Liver (tissue), 10 donors: ENCODE measurements at places on chromosomes 5 and 9. TPM values are rescaled to one million over a fixed set of nuclear protein-coding genes. Genes with fewer than 3 reads are reported as not detected.

CATSPER3 gene
- polyA plus RNA-seq, result 0.37 TPM

IFT74 gene
- 4.9 TPM for polyA plus RNA-seq

ROR2 gene
- polyA plus RNA-seq, result 0.13 TPM

TEX48 gene
- not detected for polyA plus RNA-seq

AK6 gene
- 54.6 TPM for polyA plus RNA-seq

PCDHGB6 gene
- 0.53 TPM for polyA plus RNA-seq

GRCh38 chr5:83751201-83751600, 30.5 kb upstream of the HAPLN1 start:
- no peak overlapping the region for H3K27ac ChIP-seq
- H3K4me1 ChIP-seq, result no peaks in the 10 kb centered on the region
- H3K36me3 ChIP-seq, result no peaks in the 10 kb centered on the region
- no peaks in the 10 kb centered on the region for H3K27me3 ChIP-seq
- DNase-seq, result no peak
- no peak overlapping the region for H3K4me3 ChIP-seq

DNA sequence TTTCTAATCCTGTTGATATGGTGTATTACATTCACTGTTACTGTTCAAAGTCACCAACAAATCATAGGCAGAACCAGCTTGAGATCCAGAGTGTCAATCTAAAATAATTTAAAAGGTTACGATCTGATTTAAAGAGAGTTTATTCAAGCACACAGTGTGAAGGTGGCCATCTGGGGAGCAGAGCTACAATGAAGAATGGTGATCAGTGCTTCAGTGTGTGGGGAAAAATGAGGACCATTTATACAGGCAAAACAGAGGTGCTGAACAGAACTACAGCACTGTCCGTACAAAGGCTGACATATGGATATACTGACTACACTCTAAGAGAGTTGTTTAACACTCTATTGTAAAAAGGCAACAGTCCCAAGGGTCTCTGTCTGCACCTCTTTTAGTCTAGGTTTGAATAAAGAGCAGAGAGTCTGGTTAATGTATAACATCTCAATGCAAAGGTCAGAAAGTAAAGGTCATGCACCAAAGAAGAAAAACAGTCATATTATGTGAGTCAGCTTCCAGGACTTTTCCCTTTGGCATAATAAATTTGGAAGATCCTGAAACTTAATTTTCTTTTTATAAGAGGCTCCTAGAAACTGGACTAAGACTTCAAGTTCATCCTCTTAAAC, 29.7 kb upstream of the TDRD7 start:
- peak overlapping the region; percentile 54 for H3K4me3 ChIP-seq
- no peak for DNase-seq
- no peaks in the 10 kb centered on the region for H3K27me3 ChIP-seq
- peaks cover 24% of the 10 kb centered on the region for H3K4me1 ChIP-seq
- H3K27ac ChIP-seq, result peak overlapping the region; percentile 93
- H3K36me3 ChIP-seq, result no peaks in the 10 kb centered on the region

- no peaks in the 10 kb centered on the region for H3K36me3 ChIP-seq
- H3K27ac ChIP-seq, result no peak overlapping the region
- DNase-seq, result peak; percentile 28
- H3K27me3 ChIP-seq, result no peaks in the 10 kb centered on the region
- H3K4me3 ChIP-seq, result no peak overlapping the region
Measured at GRCh38 chr9:98521141-98521540, 187.6 kb downstream of the GABBR2 start.

- no peaks in the 10 kb centered on the region for H3K36me3 ChIP-seq
- H3K4me3 ChIP-seq, result no peak overlapping the region
- no peak overlapping the region for H3K27ac ChIP-seq
- H3K4me1 ChIP-seq, result no peaks in the 10 kb centered on the region
Measured at GRCh38 chr9:110338143-110338542, 480 bp upstream of the TXNDC8 start.

DNA sequence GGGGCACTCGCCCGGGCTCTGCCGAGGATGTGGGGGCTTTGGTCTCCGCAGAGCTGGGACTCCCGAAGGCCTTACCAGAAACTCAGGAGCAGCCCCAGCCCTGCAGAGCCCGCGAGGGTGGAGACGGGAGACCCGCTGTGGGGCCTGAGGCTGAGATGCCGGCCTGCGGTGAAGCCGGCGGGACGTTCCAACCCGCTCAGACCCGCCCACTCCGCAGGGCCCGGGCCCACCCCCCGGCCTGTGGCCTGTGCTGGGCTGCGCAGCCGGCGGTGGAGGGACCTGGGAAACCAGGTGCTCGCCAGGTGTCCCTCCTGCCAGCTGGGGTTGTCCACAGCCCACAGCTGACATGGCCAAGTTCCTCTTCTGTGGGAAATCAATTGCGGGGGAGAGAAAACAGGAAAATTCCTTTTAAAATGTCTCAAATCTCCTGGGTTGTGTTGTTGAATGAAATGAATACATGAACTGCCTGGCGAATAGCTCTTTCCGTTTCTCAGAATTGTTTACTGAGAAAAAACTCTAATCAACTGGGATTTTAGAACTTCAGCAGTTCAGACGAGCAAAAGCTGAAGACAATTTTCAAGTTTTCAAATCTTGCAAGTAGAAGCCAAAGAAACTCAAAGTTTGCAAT, 49.0 kb upstream of the IRX4 start:
- no peak for DNase-seq
- H3K27me3 ChIP-seq, result peaks cover 2% of the 10 kb centered on the region
- H3K4me3 ChIP-seq, result no peak overlapping the region
- H3K36me3 ChIP-seq, result no peaks in the 10 kb centered on the region

- no peaks in the 10 kb centered on the region for H3K36me3 ChIP-seq
- H3K27ac ChIP-seq, result no peak overlapping the region
- H3K4me3 ChIP-seq, result no peak overlapping the region
- no peaks in the 10 kb centered on the region for H3K4me1 ChIP-seq
Measured at GRCh38 chr5:20469390-20469789, 481.4 kb upstream of the CDH18 start.

GRCh38 chr5:35436400-35437057, 181.1 kb upstream of the SPEF2 start:
- H3K4me3 ChIP-seq, result no peak overlapping the region
- DNase-seq, result no peak
- H3K4me1 ChIP-seq, result no peaks in the 10 kb centered on the region
- H3K27ac ChIP-seq, result no peak overlapping the region
- H3K27me3 ChIP-seq, result no peaks in the 10 kb centered on the region

DNA sequence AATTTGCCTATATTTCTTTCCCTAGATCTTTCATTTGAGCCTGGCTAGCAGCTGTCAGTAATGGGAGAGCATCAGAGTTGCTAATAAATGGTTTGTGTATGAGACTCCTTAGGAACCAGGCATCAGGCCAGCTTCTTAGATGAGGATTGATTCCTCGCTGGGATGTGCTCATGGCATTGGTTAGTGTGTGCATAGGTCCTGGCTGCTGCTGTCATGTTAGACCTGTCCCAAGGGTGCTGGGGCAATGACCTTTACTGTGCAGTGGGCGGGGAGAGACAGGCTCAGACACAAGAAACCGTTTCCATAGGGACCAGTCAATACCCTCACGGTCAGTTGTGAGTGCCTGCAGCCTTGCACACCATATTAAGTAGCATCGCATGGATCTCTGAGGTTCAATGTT, 112.3 kb upstream of the NR3C1 start:
- no peaks in the 10 kb centered on the region for H3K36me3 ChIP-seq
- peaks cover 3% of the 10 kb centered on the region for H3K4me1 ChIP-seq

DNA sequence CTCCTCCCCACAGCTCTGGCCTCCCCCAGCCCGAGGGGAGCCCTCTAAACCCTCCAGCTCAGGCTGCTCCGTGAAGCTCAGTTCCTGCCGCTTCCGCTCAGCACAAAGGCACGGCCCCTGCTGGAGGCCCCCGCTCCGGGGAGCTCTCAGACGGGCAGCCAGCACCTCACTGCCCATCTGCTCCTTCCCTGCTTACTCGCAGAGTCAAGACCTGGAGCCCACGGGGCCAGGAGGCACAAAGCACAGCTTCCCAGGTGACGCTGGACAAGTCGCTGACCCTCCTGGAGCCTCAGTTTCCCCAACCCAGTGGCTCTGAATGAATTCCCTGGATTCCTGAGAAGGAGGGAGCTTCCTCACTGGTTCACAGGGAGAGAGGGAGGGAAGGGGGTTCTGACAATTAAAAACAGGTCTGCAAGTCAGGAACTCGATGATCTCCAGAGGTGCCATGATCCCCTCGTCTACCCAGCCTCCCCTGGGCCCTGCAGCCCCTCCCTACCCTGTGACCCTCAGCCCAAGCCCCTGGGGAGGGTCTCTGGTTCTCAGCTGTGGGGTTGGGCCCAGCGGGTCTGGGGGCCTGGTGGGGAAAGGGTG, 36.2 kb downstream of the VAV2 start:
- no peak for DNase-seq
- H3K36me3 ChIP-seq, result no peaks in the 10 kb centered on the region
- H3K27me3 ChIP-seq, result no peaks in the 10 kb centered on the region
- peaks cover 19% of the 10 kb centered on the region for H3K4me1 ChIP-seq
- H3K27ac ChIP-seq, result peak overlapping the region; percentile 26

- no peaks in the 10 kb centered on the region for H3K4me1 ChIP-seq
- H3K27ac ChIP-seq, result no peak overlapping the region
- DNase-seq, result no peak
- no peak overlapping the region for H3K4me3 ChIP-seq
- no peaks in the 10 kb centered on the region for H3K27me3 ChIP-seq
- H3K36me3 ChIP-seq, result no peaks in the 10 kb centered on the region
Measured at GRCh38 chr5:18954239-18954638, 1033.8 kb downstream of the CDH18 start.

- H3K4me1 ChIP-seq, result no peaks in the 10 kb centered on the region
- H3K27ac ChIP-seq, result no peak overlapping the region
- H3K36me3 ChIP-seq, result no peaks in the 10 kb centered on the region
- H3K27me3 ChIP-seq, result no peaks in the 10 kb centered on the region
- no peak overlapping the region for H3K4me3 ChIP-seq
- DNase-seq, result no peak
Measured at GRCh38 chr5:81980160-81980559, 8.3 kb downstream of the ATG10 start.

GRCh38 chr5:125152461-125153189, 406.2 kb upstream of the ZNF608 start:
- H3K4me3 ChIP-seq, result no peak overlapping the region
- H3K4me1 ChIP-seq, result no peaks in the 10 kb centered on the region
- H3K27ac ChIP-seq, result no peak overlapping the region
- H3K27me3 ChIP-seq, result no peaks in the 10 kb centered on the region

GRCh38 chr5:173114536-173114935, 29.8 kb upstream of the BNIP1 start:
- H3K27ac ChIP-seq, result no peak overlapping the region
- H3K4me3 ChIP-seq, result no peak overlapping the region

DNA sequence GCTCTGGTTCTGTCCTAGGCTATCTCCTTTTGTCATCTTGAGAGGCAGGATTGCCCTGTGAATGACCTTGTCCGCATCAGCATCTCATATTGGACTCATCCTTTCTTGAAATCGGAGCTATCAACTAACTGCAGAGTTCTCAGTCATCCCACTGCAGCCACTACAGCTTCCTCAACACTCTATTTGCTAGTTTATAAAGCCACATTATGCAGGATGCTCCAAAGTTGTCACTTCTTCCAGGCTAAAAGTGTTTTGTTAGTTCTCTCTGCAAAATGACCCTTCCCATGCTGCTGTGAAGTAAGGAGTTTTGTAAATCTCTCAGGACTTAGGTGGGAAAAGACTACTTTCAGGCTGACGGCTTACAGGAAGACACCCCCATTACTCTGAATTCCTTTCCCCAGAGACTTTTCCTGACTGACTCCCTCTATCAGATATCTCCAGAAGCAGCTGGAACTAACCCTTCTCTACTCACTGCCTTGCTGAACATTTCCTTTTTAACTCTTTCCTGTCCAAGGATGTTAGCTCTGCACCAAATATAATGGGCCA, 257.6 kb downstream of the NFIB start:
- H3K27ac ChIP-seq, result no peak overlapping the region
- DNase-seq, result no peak
- H3K27me3 ChIP-seq, result no peaks in the 10 kb centered on the region
- H3K4me3 ChIP-seq, result no peak overlapping the region

GRCh38 chr5:143248822-143249579, 154.5 kb downstream of the NR3C1 start:
- DNase-seq, result no peak
- H3K27ac ChIP-seq, result peak overlapping the region; percentile 82
- H3K4me1 ChIP-seq, result peaks cover 11% of the 10 kb centered on the region
- H3K4me3 ChIP-seq, result no peak overlapping the region
- no peaks in the 10 kb centered on the region for H3K36me3 ChIP-seq

DNA sequence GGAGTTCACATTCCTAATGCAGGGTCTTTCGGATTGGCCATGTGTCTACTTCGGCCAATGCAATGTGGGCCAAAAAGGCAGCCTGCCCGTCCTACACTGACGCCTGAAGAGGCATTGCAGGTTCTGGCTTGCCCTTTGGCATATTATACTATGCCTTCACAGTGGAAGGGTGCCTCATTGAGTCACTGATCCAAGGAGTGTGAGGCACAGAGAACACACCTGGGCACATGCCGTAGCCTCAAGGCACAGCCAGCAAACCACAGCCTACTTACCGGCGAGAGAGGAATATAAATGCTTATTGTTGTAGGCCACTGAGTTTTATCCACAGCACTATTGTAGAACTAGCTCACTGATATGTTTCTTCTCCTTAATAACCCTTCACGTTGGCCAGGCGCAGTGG, 409.6 kb downstream of the GADD45G start:
- H3K4me1 ChIP-seq, result peaks cover 10% of the 10 kb centered on the region
- no peaks in the 10 kb centered on the region for H3K36me3 ChIP-seq
- no peak overlapping the region for H3K27ac ChIP-seq
- DNase-seq, result no peak
